Memory B cell (primary cell): ENCODE measurements at places on chromosomes 5 and 9.

- H3K27me3 ChIP-seq, result no peaks in the 10 kb centered on the region
- H3K36me3 ChIP-seq, result peaks cover 47% of the 10 kb centered on the region
- no peak for DNase-seq
- H3K4me1 ChIP-seq, result peaks cover 68% of the 10 kb centered on the region
- H3K27ac ChIP-seq, result peak overlapping the region; percentile 73
Measured at GRCh38 chr9:36935768-36936497, 98.1 kb downstream of the PAX5 start.

- no peak overlapping the region for H3K4me3 ChIP-seq
- no peaks in the 10 kb centered on the region for H3K27me3 ChIP-seq
- peaks cover 4% of the 10 kb centered on the region for H3K4me1 ChIP-seq
- no peak for DNase-seq
- H3K36me3 ChIP-seq, result no peaks in the 10 kb centered on the region
Measured at GRCh38 chr5:143682246-143682905, 129.6 kb upstream of the HMHB1 start.

DNA sequence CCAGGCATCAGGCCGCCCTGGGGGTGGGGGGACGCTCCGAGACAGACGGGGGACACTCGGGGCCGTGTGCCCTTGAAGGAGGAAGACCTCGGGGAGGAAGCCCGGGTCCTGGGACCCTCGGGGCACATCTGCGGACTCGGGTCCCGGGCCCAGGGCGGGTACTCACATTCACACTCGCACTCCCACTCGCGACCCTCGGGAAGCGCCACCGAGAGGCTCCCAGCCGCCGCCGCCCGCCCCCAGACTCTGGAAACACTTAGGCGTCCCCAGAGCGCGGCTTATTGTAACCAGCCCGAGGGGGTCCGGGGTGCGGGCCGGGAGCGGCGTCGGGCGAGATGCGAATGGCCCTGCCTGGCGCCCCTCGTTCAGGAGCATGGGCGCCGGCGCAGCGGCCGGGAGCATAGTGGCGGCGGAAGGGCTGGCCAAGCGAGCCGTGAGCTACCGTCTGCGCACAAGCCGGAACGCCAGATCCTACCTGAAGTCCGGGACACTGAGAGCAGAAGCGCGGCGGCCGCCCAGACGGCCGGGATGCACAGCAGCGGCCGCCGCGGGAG is 559 bp downstream of the ROR2 start:
- DNase-seq, result no peak
- H3K36me3 ChIP-seq, result peaks cover 2% of the 10 kb centered on the region
- peaks cover 3% of the 10 kb centered on the region for H3K4me1 ChIP-seq
- peaks cover 27% of the 10 kb centered on the region for H3K27me3 ChIP-seq
- no peak overlapping the region for H3K27ac ChIP-seq

DNA sequence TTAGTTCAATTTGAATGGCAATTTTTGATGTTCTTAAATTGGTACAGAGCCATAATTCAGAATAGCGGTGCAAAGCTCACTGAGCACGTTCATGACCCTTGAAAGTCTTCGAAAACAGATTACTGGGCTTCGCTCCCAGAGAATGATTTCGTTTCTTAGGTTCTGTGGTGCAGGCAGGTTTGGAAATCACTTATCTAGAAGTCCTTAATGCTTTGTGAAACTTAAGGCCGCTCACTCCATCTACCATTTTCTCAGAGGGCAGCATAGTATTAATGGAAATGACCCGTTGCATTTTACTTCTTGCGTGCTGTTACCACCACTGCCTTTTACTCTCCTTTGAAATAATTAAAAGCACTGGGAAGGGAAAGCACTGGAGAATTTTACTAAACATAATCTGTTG is 2.9 kb upstream of the MAT2B start:
- peak overlapping the region; percentile 82 for H3K4me3 ChIP-seq
- no peaks in the 10 kb centered on the region for H3K27me3 ChIP-seq
- H3K4me1 ChIP-seq, result peaks cover 22% of the 10 kb centered on the region
- peak overlapping the region; percentile 100 for H3K27ac ChIP-seq
- DNase-seq, result no peak
- H3K36me3 ChIP-seq, result no peaks in the 10 kb centered on the region

DNA sequence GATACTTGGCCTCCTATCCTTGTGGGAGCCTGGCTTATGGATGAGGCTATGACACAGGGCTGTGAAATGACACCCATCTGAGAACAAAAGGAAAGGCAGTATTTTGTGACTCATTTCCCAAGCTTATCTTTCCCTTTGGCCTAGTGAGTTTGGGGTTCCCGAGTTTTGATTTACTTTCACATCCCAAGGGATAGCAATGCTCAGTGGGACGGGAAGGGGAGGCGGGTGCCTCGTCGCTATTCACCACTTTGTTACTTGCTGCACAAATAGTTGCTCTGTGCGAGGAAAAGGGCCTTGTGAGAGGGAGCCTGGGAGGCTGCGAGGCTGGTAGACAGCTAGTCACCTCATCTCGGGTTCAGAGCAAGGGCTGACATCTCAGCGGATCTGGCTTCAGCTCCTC is 59.1 kb upstream of the ENTREP1 start:
- H3K36me3 ChIP-seq, result no peaks in the 10 kb centered on the region
- no peak overlapping the region for H3K27ac ChIP-seq
- peaks cover 2% of the 10 kb centered on the region for H3K4me1 ChIP-seq
- no peak overlapping the region for H3K4me3 ChIP-seq
- no peak for DNase-seq

DNA sequence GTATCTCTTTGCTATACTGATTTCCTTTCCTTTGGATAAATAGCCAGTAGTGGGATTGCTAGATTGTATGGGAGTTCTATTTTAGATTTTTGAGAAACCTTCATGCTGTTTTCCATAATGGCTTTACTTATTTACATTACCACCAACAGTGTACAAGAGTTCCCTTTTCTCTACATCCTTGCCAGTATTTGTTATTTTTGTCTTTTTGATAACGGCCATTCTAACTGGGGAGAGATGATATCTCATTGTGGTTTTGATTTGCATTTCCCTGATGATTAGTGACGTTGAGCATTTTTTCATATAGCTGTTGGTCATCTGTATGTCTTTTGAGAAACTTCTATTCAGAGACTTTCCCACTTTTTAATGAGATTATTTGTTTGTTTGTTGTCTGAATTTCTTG is 25.8 kb downstream of the NADK2 start:
- DNase-seq, result no peak
- H3K27me3 ChIP-seq, result no peaks in the 10 kb centered on the region
- H3K36me3 ChIP-seq, result peaks cover 23% of the 10 kb centered on the region
- peaks cover 3% of the 10 kb centered on the region for H3K4me1 ChIP-seq
- no peak overlapping the region for H3K4me3 ChIP-seq
- peak overlapping the region; percentile 35 for H3K27ac ChIP-seq

DNA sequence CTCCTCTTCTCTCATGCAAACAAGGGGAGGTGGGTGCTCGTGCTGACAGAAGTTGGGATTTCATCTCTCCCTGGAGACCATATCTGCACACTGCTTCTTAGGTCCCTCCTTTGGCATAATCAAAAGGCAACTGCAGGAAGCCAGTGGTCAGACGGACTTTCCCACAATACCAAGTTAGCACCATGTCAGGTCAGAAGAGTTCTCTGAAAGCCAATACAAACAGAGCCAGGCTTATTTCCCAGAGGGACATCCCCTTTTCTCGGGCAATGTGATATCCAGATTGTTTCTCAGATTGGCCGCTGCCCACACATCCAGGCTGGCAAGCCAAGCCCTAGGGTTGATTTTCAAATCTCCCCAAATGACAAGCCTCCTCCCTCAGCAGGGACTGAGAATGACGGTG is 241.1 kb downstream of the NFIB start:
- H3K27ac ChIP-seq, result no peak overlapping the region
- no peaks in the 10 kb centered on the region for H3K36me3 ChIP-seq
- no peaks in the 10 kb centered on the region for H3K27me3 ChIP-seq
- H3K4me1 ChIP-seq, result no peaks in the 10 kb centered on the region
- no peak overlapping the region for H3K4me3 ChIP-seq
- no peak for DNase-seq

DNA sequence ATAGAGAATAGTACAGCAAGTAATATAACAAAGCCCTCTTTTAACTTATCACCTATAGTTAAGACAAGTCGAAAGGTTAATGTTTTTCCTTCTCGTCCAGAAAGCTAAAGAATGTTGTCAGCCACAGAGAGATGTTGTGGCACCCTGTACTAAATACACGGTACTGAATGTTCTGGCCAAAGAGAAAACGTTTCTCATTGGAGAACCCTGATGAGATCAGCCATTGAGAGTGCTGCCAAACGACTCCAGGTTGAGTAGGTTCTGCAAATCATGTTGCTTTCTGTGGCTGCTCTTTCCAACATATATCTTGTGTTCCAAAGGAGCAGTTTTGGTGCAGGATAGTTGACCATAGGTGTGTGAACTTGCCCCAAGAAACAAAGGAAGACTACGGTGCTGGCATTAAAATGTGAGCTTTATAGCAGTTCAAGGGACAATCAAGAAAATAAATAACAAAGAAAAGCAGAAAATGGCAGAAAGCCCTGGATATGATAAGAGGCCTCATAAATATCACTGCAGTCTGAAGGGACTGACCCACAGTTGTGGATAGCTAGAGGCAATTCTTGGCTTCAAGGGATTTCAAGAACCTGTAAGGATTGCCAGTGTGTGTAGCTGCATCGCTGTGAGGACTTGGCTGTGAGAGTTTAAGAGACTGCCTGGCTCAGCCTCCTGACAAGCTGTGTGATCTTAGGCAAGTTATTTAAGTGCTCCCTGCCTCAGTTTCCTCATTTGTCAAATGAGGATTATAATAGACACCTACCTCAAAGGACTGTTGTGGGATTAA is 102.7 kb downstream of the ARHGEF28 start:
- H3K36me3 ChIP-seq, result no peaks in the 10 kb centered on the region
- H3K27me3 ChIP-seq, result peaks cover 2% of the 10 kb centered on the region
- H3K27ac ChIP-seq, result no peak overlapping the region
- no peak overlapping the region for H3K4me3 ChIP-seq
- DNase-seq, result no peak
- H3K4me1 ChIP-seq, result no peaks in the 10 kb centered on the region

DNA sequence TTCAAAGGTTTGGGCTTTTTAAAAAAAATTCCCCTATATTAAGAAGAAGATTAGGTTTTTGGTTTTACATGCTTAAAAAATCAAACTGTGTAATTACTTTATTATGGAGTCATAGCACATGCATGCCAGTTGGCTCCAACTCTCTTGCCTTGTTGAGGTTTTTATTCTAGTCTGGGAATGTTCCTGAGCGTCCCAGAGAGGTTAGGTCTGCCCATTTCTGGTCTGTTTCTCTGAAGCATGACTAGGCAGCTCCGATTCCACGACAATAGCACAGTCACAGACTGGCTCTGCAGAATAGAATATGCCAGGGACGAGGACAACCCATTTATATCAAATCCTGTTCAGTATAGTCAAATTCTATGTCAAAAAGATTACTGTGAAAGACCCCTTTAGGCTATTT is 217.0 kb downstream of the PCSK5 start:
- no peak overlapping the region for H3K4me3 ChIP-seq
- DNase-seq, result no peak
- no peaks in the 10 kb centered on the region for H3K27me3 ChIP-seq
- no peaks in the 10 kb centered on the region for H3K36me3 ChIP-seq

- H3K4me1 ChIP-seq, result no peaks in the 10 kb centered on the region
- H3K27me3 ChIP-seq, result no peaks in the 10 kb centered on the region
- peak overlapping the region; percentile 58 for H3K27ac ChIP-seq
- H3K4me3 ChIP-seq, result no peak overlapping the region
- peaks cover 51% of the 10 kb centered on the region for H3K36me3 ChIP-seq
- no peak for DNase-seq
Measured at GRCh38 chr9:69719983-69720382, 39.8 kb downstream of the PTAR1 start.
